Panc1 (cell line): ENCODE measurements at places on chromosomes 12 and 14.

- DNase-seq = no peak
Observed at GRCh38 chr12:51941011-51941581, 10.4 kb upstream of the ACVR1B start.

DNA sequence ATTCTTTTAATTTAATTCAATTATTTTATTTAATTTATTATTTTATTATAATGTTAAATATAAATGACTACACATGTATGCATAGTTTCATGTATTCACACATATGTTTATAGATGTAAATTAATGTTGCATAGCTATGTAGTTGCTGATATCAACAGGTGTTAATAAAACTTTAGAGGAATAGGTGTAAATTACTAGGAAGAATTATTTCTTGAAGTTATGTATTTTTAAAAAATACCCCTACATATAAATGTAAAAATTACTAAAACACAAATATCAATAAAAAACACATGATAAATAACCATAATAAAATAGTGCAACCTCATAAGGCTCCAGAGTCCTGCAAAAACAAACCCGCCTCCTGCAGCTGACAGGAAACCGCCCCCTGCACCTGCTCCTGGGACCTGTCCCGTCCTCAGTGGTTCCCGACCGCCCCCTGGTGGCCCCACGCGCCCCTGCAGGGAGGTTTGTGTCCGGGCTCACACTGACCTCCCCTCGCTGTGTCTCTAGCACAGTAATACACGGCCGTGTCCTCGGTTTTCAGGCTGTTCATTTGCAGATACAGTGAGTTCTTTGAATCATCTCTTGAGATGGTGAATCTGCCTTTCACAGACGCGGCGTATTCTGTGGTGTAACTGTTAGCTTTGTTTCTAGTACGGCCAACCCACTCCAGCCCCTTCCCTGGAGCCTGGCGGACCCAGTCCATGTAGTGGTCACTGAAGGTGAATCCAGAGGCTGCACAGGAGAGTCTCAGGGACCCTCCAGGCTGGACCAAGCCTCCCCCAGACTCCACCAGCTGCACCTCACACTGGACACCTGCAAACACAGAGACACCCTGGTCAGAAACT is 1264.0 kb downstream of the TMEM121 start:
- DNase-seq = no peak

DNA sequence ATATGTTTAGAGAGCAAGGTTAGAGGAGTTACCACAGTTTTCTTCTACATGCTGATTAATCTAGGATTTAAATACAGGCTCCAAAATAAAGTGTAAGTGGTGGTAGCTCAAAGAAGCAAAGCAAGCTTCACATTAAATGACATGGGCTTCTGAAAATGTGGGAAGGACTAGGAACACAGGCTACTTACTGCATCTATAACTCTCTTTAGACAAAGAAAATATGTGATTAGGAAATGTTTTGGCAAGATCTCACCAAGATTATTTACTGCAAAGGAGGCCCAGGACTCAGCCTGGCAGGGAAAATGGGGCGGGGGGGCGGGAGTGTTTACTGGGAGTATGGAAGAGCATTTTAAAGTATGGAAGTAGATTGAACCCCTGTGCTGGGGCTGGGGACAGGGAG is 39.4 kb downstream of the ETV6 start:
- no peak for DNase-seq

DNA sequence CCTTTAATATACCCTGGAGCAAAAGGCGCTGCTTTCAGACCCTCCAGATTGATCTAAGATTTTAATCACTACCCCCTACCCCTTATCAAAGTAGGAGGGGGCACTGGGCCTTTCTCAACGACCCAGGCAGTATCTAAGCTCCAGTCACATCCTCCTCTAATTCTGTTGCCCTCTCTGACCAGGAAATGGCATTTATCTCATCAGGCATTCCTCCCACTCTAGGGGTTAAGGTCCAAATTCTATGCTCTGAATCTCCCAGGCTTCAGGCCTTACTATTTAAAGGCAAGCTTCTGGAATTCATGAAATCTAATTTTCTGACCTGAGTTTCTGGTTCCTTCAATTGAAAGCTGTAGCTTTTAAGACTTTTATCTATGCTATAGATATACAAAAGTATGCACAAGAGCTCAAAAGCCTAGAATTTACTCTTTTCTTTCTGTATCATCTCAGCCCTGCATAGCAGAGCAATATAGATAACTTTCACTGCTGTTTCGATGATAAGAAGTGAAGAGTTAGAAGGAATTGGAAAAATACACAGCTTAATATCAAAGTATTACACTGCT is 622.9 kb downstream of the RPS29 start:
- DNase-seq = no peak

GRCh38 chr12:53949631-53950436 is 4.9 kb upstream of the HOXC12 start:
- no peak for DNase-seq

- no peak for DNase-seq
Observed at GRCh38 chr12:24134092-24134491, 184.6 kb upstream of the SOX5 start.

GRCh38 chr14:84080944-84081343 is 1449.0 kb upstream of the FLRT2 start:
- DNase-seq = no peak

DNA sequence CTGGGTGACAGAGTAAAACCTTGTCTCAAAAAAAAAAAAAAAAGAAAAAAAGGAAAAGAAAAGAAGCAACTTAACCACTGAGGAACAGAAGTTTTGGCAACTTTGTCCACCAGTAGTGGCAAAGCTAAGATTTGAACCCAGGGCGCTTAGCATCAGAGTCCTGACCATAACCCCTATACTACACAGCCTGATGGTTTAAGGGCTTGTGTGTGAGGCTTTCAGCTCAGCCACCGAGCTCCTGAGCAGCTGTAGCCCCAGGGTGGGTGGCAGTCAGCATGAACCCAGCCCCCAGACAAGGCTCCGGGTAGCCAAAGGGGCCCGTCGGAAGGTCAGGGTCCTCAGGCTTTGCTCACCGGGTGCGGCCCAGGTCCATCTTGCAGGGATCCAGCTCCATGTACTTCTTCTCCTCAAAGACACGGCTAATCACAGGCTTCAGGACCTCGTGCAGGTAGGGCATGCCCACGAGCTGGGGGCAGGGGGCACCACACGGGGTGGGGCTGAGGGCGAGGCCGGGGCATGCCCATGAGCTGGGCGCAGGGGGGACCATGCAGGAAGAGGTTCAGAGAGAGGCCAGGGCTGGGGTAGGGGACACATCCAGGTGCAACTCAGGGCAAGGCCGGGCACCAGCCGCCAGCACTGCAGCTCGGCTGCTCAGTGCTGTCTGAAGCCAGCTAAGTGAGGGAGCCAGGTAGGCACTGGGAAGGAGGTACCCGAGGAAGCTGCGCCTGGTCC is 20.9 kb downstream of the RASAL1 start:
- no peak for DNase-seq

DNA sequence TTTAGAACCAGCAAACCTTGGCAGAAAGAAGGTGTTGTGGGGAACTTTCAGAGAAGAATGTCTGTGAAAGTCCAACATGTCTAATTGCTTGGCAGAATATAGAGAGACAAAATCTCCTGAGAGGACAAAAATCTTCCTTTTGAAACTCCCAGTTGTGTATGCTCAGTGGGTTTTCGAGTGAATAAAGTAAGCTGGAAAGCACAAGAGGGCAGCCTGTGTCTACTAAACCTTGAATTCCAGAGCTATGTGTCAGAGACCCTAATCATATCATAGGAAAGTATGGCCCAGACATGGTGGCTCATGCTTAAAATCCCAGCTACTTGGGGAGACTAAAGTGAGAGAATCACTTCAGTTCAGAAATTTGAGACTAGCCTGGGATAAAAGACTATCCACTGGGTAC is 661.2 kb downstream of the SLC16A7 start:
- DNase-seq = peak; percentile 43

GRCh38 chr12:131923260-131923659 is 5.8 kb upstream of the PUS1 start:
- DNase-seq = no peak

DNA sequence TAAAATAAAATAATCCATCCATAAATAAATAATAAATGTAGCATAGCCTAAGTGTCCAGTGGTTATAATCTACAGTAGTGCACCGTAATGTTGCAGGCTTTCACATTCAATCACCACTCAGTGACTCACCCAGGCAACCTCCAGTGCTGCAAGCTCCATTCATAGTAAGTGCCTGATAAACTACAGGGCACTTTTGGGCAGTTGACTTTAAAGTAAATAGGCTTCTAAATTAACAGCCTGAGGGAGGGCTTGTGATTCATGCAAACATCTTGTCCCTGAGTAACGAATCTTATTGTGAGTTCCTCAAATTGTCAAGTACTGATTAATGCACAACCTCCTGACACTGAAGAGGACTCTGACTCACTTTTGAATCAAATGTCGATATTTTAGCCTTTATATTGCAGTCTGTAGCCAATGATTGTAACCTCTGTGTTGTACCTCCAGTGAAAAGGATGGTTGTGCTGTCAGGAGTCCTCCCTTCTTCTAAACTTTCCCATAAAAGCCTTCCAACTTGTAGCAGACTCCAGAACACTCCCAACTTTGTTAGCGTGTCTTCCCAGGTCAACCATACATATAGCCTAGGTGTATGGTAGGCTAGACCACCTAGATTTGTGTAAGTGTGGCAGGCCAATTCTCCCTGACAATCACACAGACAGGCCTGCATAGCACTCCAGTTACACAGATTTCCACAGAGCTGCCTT is 55.0 kb upstream of the BICD1 start:
- peak; percentile 80 for DNase-seq

GRCh38 chr14:53814392-53814791 is 142.2 kb downstream of the BMP4 start:
- DNase-seq = no peak

GRCh38 chr12:32125455-32126084 is 18.9 kb downstream of the BICD1 start:
- no peak for DNase-seq

GRCh38 chr12:75864161-75864560 is 167.4 kb downstream of the PHLDA1 start:
- DNase-seq = no peak

DNA sequence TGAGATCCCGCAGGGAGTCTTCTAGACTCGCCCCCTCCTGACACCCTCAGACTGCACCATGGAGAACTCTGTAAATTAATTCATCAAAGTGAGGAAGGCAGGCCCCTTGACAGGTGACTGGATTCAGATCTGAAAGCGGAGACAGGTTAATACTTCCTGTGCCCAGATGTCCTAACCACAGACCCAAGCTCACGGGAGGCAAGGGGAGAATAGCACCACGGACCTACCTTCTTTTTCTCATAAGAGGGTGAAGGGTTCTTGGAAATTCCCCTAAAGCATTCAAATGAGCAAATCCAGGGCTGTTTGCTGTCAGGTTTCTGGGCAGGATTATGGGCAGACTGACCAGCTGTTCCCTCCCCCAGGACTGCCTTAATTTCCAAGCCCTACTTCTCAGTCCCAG is 170.0 kb downstream of the ZFP36L1 start:
- DNase-seq = no peak

DNA sequence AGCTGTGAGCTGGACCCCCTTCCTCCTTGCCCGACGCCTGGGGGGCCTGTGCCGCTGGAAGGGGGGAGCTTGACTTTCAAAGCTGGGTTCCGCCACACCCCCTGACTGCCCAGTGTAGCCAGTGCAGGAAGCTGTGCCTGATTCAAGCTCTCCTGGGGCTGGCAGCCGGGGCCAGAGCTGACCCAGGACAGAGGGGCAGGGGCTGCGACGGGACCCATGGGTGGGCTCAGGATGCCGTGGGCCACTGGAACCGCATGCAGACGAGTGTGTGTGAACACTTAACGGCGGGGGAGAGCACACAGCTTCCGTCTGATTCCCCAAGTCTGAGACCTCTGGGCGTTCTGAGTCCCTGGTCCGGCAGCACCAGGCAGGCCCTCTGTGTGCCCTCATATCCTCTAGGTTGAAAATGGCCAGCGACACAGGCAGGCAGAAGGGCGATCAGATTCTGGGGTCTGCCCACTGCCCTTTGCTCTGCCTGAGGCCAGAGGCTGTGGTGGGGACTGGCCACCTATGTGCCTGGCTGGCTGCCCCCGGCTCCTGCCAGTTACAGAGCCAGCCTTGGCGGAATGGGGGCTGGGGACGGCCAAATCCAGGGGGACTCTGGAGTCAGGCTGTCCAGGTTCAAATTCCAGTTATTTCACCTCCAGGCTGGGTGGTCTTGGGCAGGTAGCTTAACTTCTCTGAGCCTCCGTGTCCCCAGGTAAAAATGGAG is 54.0 kb downstream of the CYP46A1 start:
- no peak for DNase-seq

DNA sequence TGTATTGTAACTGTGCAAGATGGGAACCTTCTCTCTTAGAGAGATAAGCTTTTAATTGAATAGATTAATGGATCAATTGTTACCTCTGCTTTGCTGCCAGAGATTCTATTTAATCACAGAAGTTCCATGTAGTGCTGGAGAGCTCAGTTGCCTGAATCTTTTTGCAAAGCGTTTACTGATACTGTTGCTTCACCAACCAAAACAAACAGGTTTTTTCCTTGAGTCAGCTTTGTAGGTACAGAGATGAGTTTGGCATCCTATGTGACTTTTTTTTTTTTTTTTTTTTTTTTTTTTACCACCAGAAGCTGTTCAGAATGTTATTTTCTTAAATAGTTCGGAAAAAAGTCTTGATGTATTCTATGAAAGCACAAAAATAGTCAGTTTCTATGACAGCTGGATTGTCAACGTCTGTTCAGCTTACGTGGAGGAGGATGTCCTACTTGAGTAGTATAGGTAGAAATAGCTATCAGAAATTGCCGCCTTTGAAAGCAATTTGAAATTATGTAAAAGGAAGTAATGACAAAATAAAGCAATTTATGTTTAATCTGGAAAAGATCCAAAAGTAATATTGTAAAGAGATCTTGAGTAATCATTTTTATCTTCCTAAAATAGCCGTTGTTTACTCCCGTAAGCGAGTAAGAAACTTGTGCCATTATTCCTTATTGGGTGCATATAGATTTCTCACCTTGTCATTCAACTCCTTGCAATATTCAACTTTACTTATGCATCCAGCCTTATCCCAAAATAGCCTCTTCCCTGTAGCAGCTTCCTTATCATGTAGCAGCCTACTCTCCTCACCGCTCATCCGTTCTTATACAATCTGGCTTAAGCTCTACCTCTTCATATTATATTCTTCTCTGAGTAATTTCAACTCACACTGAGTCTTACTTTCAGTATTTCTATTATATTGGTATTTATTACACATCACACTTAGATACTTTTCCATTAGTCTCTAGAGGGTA is 5.2 kb downstream of the LRRK2 start:
- no peak for DNase-seq
